ENCODE measurements at places on chromosomes 6 and 20.

- peak; percentile 79 for DNase-seq
Measured at GRCh38 chr20:8757146-8757545, 311.7 kb upstream of the PLCB4 start.

GRCh38 chr6:107633680-107634323 is 143.9 kb downstream of the SOBP start:
- no peak for DNase-seq

DNA sequence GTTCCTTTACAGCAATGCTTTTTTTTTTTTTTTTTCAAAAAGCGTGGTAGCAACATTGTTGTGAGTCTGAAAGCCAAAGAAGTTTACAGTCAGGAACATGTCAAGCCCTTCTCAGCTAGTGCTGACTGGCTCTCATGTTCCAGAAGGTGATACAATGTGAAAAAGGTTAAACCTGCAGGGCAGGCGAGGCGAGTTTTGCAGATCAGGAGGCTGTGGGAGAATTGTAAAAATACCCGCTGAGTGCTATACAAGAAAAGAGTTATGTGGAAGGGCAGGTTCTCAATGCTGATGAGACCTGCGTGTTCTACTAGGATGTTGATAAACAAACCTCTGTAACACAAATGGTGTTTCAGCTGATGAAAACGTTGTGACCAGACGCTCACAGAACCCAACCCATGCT is 30.9 kb upstream of the RPP40 start:
- DNase-seq: no peak

DNA sequence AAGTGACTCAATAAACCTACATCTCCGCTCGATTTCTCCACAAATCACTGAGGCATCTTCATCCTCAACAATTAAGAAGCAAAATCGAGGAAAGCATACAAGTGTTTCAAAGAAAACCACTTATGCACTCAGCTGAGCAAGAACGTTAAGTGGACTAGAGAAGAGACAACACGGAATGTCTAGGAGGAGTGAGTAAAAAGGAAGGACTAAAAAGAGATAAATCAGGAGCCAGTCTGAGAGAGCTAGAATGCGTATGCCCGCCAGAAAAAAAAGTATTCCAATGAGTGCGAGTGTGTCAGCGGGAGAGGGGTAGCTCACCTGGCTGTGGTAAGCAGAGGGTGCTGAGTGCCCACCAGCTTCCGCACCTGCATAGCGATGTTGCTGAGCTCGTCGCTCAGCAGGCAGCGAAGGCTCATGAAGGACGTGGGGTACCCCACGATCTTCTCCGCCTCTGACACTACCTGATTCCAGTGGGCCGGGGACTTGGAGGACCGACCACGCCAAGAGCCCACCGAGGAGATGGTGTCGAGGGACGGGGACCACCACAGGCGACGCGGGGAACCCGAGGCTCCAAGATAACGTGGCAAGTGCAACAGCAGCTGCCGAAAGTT is 587 bp downstream of the PDSS2 start:
- DNase-seq: peak; percentile 60

GRCh38 chr6:160013987-160014868 is 45.3 kb downstream of the IGF2R start:
- DNase-seq: no peak

DNA sequence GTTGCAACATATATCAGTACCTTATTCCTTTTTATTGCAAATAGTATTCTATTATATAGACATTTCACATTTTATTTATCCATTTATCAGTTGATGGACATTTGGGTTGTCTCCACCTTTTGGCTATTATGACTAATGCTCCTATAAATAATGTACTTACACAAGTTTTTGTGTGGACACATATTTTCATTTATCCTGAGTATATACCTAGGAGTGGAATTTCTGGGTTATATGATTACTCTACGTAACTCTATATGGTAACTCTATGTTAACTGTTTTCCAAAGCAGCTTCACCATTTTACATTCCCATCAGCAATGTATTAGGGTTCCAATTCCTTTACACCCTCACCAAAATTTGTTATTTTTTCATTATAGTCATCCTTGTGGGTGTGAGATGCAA is 405.0 kb downstream of the ESR1 start:
- DNase-seq: no peak

DNA sequence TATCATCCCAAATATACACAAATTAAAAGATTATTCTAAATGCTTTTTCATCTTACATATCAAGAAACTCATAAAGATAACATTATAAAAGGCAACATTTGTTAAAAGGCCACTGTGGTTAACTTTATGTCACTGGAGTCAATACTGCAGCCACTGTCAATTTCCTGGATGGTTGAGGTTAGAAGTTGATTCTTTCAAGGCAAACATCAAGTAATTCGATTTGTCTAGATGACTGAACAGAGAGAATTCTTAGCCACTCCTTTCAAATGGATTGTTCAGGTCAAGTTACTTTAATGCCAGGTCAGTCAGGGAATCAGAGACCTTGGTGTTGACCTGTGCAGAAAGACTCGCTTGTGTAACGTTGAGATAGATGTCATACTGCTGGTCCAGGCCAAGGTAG is 44.4 kb upstream of the SIM1 start:
- no peak for DNase-seq

DNA sequence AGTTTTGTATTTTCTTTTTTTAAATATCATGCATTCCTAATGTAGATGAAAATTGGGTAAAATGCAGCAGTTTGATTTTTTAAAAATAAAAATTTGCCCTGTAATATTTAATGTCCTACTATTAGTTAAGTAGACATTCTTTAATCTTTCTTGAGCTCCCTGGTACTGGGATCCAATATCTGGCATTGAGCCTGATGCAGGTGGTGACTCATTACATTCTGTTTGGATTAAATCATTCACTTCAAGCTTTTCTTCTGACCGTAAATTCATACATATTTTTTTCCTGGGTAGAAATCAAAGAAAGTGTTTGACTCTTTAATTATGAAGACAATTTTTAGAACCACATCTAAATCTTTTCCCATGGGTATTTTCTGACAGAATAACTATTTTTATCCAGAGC is 768.8 kb upstream of the SLC35B3 start:
- no peak for DNase-seq

- DNase-seq: peak; percentile 18
Measured at GRCh38 chr6:3913077-3913957, 64.1 kb downstream of the FAM50B start.

GRCh38 chr6:49979584-49979983 is 10.2 kb upstream of the DEFB113 start:
- no peak for DNase-seq

- no peak for DNase-seq
Measured at GRCh38 chr6:12656906-12657305, 59.7 kb upstream of the PHACTR1 start.

GRCh38 chr6:148452876-148453275 is 110.2 kb downstream of the SASH1 start:
- DNase-seq: no peak

GRCh38 chr6:127279815-127280214 is 13.2 kb downstream of the RNF146 start:
- DNase-seq: no peak

- no peak for DNase-seq
Measured at GRCh38 chr6:53290537-53291510, 57.9 kb downstream of the ELOVL5 start.

DNA sequence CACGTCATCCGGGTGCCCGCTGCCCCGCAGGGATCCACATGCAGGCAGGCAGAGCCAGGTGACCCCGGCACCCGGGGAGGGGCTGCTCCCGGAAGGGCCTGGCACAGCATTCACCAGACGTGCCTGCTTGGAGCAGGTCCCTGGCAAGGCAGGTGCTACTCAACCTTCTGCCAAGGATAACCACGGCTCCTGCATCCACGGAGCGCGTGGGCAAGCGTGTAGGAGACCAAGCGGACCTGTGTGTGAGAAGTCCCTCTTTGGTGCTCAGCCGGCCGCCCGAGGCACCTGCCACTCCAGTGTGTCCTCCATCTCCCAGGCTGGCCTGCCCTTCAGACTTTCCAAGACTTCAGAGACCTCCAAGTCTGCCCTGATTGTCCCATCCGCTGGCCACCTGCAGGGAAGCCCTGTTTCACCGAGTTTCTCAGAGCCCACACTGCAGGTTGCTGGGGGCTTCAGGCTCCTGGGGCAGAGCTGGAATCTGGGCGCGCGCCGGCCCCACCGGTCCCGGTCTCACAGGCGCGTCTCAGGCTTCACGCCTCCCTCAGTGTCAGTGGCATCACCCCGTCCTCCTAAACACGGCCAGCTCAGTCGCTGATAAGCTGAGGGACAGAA is 124.3 kb downstream of the DLL1 start:
- no peak for DNase-seq

- DNase-seq: peak; percentile 94
Measured at GRCh38 chr6:33809594-33809993, 5.8 kb upstream of the MLN start.

GRCh38 chr20:47561180-47561579 is 59.5 kb downstream of the NCOA3 start:
- DNase-seq: no peak

DNA sequence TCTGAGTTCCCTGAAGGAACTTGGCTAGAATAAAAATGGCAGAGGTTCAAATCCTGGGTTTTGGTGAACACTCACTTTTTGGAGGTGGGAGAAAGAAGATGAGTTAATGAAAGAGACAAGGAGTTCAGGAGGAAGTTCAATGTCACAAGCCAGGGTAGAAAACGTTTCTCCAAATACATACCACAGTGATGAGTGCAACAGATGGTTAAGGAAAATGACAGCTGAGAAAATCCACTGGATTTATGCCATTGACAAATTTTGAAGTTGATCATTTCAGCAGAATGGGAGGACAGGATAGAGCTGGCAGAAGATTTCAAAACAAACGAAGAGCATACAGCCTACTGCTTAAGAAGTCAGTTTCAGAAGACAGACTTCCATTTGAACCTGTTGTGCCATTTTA is 122.7 kb downstream of the GFRAL start:
- DNase-seq: no peak

DNA sequence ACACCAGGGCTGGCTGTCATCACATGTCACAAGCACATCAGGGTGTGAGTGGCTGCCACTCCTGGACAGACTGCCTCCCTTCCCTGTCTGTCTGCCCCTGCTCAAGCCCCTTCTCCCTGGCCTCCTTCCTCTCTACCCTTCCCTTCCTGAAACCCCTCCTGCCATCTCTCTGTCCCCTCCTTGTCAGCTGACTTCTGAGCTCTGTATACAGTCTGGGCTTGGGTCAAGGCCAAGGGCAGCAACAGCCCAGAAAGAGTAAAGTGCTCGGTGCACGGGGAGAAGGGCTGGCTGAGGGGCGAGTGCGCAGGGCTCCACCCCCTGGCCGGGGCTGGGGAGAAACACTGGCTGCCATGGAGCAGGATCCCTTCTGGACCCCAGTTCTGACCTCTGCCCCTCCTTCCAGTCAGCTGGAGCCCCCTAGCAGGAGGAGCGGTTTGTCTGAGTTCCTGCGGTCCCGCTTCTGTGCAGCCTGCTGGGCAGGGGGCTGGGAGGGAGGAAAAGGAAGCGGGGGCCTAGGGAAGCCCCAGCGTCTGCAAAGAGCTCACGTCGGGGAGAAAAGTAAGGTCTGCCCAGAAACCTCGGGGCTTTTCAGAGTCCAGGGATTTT is 2.0 kb downstream of the LKAAEAR1 start:
- no peak for DNase-seq

DNA sequence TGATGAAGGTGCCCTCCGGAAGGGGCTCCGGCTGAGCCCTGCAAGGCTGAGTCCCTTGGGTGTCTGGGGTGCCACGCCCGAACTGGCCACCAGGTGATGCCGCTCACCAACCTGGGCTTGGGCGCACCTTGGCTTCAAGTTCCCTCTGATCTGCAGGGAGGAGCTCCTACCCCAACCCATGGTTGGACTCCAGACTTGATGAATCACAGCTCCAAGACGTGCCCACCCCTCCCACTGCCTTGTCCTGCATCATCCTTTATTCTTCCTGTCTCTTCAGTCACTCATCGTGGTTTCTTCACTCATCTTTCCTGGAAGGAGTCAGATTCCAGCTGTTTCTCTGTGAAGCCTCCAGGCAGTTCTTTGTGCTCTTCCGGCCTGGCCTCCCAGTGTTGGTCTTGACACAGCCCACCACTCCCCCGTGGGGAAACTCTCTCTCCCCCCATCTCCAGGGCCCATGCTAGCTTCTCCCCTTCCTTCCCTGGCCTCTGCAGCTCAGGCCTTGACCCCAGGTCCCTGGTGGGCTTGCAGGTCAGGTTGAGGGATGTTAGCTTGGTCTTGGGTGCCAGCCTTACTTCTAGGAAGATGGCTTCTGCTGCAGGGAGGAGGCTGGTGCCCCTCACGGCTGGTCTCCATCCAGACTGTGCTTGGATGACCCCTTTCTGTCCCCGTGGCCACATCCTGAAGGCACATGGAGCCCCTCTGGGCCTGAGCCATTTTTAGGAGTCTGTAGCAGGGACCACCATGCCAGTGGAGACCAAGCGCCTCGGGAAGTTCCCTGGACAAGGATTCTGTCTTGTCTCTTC is 2.6 kb upstream of the ZBP1 start:
- DNase-seq: peak; percentile 63

- no peak for DNase-seq
Measured at GRCh38 chr6:9537381-9537780, 877.5 kb downstream of the TFAP2A start.

Data from NCI-H2171 treated with DMSO at 0.1 percent for 48 hours (cell line).